HuH-7.5 (cell line): ENCODE measurements at places on chromosomes 16 and 17.
A peak's percentile ranks its signal among the peaks of the same experiment; 100 is the strongest.

GRCh38 chr17:19656336-19656735 is 7.8 kb downstream of the ALDH3A2 start:
- DNase-seq: no peak

GRCh38 chr17:31171701-31172100 is 76.9 kb downstream of the NF1 start:
- DNase-seq: no peak

GRCh38 chr17:56290101-56290801 is 137.0 kb downstream of the ANKFN1 start:
- no peak for DNase-seq

DNA sequence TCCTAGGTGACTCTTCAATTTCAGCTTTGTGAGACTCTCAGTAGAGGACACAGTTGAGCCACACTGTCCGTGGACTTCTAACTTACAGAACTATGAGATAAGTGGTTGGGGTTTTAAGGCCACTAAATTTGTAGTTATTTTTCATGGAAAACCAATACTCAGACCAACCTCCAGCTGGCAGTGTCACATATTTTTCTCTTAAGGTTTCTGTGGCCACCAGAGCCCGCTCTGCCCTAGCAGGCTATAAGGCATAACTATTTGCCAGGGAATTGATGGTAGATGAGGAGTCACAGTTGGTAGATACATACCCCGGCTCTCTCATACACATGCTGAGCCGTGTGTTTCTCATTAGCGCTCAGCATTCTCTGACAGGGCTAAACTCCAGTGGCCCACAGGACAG is 336.8 kb upstream of the MON1B start:
- DNase-seq: no peak

GRCh38 chr16:55045756-55046460 is 115.2 kb downstream of the IRX5 start:
- DNase-seq: no peak

DNA sequence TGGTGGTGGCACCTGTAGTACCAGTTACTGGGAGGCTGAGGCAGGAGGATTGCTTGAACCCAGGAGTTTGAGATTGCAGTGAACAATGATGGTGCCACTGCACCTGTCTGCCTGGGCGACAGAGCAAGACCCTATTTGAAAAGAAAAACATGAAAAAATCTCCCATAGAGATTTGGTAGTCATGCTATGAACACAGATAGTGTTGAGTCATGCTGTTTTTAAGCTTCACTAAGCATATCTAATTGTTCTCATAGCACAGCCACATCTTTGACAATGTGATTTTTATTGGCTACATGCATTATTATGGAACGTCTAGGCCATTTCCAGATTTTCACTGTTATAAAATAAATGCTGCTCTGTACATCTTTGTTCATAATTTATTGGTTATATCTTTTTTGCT is 6.0 kb downstream of the IL34 start:
- no peak for DNase-seq

- DNase-seq: no peak
These were observed 11.4 kb upstream of the CLDN9 start for GRCh38 chr16:3001316-3001715.

DNA sequence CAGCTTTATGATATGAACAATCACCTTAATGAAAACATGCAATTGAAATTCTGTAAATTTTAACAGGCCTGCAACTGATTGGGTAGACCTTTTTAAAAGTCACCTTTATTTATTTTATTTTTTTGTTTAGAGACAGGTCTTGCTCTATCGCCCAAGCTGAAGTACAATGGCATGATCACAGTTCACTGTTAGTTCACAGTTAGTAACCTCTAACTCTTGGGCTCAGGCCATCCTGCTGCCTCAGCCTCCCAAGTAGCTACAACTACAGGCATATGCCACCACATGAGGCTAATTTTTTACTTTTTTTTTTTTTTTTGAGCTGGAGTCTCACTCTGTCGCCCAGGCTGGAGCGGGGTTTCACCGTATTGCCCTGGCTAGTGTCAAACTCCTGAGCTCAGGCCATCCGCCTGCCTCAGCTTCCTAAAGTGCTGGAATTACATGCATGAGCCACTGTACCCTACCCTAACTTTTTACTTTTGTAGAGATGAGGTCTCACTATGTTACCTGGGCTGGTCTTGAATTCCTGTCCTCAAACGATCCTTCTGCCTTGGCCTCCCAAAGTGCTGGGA is 28.0 kb downstream of the AP1G1 start:
- DNase-seq: no peak

DNA sequence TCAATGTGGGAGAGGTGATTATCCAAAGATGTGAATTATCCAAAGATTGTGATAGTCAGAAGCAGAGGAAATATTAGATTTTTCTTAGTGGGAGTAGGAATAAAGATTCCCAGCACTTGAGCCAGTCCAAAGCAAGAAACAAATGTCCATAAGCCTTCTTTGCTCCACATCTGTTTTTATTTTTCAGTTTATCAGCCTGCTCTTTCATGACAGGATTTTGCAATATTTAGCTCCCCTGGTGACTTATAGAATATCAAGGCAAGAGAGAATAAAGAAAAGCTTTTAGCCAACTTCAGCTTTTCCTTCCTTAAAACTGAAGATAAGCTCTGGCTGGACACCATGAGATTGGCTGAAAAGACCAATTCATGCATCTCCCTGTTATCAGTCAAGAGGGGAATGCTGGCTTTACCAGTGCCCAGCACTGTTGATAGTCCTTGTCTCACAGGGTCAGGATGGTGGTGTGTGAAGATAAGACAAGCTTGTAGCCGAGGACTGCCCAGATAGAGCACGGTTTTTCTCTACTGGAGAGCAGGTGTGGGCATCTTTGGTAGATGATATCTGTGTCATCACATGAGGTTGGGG is 706.5 kb downstream of the KCNJ2 start:
- DNase-seq: no peak

DNA sequence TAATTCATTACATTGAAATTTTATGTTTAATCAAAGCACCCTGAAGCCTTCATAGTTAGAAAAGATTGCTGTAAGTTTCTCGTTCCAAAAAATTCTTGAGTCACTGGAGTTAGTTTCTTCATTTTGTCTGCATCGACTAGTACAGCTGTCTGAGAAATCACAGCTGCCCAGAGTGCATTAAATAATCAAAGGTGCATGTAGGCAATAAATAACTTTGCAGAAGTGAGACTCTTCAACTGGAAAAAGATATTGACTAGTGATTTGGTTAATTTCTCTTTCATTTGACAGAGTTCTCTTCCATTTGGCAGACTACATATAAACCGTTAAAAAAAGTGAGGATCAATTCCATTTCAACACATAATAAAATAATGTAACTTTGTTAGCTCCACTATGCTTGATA is 234.0 kb downstream of the CNTNAP4 start:
- no peak for DNase-seq

DNA sequence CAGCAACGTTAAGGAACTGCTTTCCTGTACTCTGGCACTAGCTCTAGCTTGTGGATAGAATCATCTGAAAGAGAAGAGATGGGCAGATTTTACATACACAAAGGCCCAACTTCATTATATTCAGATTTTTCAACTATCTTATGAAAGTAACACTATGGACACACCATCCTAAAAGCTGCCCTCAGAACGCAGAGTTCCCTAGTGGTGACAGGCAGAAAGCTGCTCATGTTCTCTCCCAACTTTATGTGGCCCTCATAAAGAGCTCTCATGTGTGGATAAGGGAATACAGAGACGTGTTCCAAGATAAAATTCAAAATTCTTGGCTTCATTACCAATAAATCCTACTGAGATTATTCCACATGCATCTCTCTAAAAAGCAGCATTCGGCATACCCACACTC is 1.5 kb downstream of the CFAP20 start:
- no peak for DNase-seq

GRCh38 chr16:80896776-80897175 is 92.4 kb upstream of the CDYL2 start:
- no peak for DNase-seq

GRCh38 chr16:85514598-85515318 is 98.4 kb upstream of the GSE1 start:
- peak; percentile 99 for DNase-seq

- no peak for DNase-seq
These were observed 197.3 kb upstream of the PMFBP1 start for GRCh38 chr16:72369274-72369673.

GRCh38 chr16:84739349-84740124 is 39.7 kb downstream of the USP10 start:
- DNase-seq: no peak

GRCh38 chr17:31663576-31663975 is 195.5 kb downstream of the COPRS start:
- no peak for DNase-seq

GRCh38 chr17:16302856-16303255 is 50.4 kb downstream of the CENPV start:
- no peak for DNase-seq
